ENCODE measurements at places on chromosomes 6 and 20.

GRCh38 chr20:54716174-54716747 lies 240.9 kb downstream of the DOK5 start:
- DNase-seq, result no peak

DNA sequence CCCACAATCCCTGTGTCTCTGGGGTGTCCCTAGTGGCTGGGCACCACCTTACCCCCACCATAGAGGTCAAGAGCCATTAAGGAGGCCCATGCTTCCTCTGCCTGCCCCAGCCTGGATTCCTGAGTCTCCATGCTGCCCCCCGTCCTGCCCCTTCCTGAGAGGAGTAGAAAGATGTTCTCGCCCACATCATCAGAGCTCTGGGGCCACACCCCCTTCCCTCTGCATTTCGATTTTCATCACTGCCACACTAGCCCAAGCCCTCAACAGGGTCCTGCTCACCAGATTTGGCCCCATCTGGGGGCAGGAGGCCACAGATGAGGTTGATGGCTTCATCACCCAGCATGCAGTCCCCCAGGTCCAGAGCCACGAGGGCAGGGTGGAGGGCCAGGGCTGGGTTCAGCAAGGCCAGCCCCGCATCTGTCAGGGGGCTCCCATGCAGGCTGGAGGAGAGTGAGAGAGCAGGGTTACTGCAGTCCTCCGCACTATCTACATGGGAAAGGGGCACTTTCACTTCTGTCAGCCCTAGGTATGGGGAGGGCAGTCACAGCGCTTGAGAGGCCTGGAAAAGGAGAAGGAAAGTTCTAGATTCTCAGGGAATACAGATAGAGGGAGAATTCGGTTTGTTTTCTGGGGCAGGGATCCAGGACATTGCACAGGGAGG lies 1.5 kb downstream of the LRRC73 start:
- no peak for DNase-seq

- no peak for DNase-seq
Observed at GRCh38 chr6:136236466-136237293, 13.4 kb downstream of the MTFR2 start.

GRCh38 chr20:33054791-33055190 lies 1.1 kb downstream of the BPIFB3 start:
- no peak for DNase-seq
